NCI-H524 treated with DMSO at 0.1 percent for 48 hours (cell line): ENCODE measurements at places on chromosomes 5 and 9.

- DNase-seq = no peak
Measured at GRCh38 chr5:103973669-103974068, 411.1 kb upstream of the NUDT12 start.

GRCh38 chr9:13009871-13010270, 235.1 kb downstream of the LURAP1L start:
- no peak for DNase-seq

- no peak for DNase-seq
Measured at GRCh38 chr9:134502809-134503211, 138.8 kb upstream of the COL5A1 start.

DNA sequence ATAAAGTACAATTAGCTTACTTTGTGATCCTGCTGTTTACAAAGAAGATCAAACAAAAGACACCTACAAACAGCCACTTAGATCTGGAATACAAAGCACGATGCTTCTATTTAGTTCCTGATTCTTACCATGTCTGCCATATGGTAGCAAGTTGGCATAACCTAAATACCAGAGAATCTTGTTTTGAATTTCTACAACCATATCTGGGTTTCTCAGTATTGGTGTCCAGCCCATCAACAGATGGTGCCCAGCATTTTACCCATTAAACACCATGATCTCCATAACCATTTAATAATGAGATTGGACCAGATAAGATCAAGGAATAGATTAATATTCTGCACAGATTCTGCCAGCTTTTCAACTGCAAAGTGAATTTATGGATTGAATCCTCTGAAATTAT, 29.8 kb downstream of the SLC24A2 start:
- DNase-seq = peak; percentile 42

DNA sequence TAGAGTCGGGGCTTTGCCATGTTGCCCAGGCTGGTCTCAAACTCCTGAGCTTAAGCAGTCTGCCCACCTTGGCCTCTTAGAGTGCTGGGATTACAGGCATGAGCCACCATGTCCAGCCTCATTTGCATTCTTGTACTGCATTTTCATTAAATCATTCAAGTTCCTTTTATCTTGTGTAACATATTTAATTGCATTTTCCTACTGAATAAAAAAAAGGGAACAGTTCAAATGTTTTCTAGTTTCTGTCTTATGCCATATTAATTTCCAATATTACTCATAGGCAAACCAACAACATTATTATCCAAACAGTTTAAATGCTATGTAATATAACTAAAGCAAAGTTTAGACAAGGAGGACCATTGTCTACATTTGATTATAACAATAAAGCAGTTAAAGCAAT, 6.1 kb downstream of the SLC31A1 start:
- no peak for DNase-seq

DNA sequence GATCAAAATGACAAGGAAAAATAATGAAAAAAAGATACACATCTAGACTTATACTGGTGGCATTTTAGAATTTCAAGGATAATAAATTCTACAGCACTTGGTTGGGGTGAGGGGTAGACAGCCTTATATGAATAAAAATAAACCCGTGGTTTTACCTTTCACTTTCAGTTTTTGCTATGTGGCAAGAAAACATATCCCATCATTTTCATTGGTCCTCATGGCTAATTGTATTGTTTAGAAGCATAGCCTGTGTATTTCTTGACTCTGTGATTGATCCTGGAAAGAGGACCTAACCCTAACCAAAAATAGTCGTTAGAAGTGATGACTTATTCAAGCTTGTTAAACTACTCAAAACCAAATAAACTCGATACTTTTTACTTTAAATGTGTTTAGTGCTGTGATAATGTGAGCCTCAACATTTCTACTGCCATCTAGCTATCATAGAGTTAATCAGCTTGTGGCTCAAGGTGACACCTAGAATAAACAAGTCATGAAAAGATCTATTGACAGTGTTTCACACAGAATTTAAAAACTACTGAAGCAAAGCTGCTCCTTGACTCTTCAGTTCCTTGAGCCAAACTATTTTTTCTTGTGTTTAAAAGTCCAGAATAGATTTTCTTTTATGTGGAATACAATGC, 153.3 kb upstream of the IZUMO3 start:
- DNase-seq = no peak

DNA sequence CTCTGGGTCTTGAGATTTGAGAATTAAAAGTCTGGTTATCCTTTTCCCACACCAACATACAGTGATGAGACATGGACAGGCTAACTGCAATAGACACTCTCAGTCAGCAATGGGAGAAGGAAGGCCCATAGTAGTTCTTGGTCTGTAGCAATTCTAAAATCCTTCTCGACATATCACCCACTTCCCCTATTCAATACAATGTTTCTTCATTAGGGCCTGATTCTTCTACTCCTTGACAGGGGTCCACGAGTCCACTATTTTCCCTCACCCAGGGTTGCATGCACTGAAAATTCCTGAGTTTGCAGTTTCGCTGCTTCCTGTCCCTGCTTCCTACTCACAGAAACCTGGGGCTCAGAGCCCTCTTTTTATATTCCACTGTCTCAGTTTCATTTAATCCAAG, 402.8 kb downstream of the MAT2B start:
- no peak for DNase-seq

DNA sequence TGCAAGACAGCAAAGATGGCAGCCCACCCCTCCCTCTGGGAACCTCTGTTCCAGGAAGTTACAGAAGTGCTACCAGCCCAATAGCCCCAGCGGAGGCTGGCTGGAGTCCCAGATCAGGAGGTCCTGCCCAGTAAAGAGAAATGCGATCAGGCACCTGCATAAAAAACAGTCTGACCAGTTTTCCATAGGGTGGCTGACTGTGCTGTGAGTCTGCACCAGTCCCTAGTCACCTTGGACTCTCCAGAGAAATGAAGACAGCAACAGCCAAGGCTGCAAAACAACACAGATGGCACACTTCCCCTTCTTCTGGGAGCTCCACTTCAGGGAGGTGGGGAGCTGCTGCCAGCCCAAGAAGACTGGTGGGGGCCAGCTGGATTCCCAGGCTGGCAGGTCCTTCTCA, 265.5 kb upstream of the PCSK5 start:
- no peak for DNase-seq

- no peak for DNase-seq
Measured at GRCh38 chr5:54671681-54672080, 154.1 kb downstream of the SNX18 start.

GRCh38 chr5:69489246-69489645, 3.3 kb upstream of the OCLN start:
- no peak for DNase-seq

- DNase-seq = no peak
Measured at GRCh38 chr5:131541762-131542161, 93.3 kb downstream of the RAPGEF6 start.

DNA sequence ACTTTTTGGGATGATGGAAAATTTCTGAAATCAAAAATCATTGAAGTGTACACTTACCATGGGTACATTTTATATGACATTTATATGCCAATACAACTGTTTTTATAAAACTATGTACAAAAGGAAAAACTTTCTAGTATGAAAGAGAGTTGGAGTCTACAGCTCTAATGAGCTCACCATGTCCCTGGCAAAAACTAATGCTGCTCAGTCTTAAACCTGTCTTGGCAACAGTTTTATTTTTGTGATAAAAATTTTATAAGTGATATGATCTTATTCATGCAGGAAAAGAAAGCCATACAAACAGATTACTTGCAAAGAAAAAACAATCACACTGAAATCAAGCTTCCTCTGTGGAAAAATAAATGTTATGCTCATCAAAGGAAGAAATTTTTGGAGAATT, 78.9 kb upstream of the RASEF start:
- DNase-seq = no peak

GRCh38 chr5:72108202-72109061, 1.2 kb downstream of the MAP1B start:
- DNase-seq = no peak

GRCh38 chr5:141785711-141786110, 92.5 kb downstream of the PCDH1 start:
- DNase-seq = no peak

- no peak for DNase-seq
Measured at GRCh38 chr9:215631-216155, 1.0 kb downstream of the DOCK8 start.

- no peak for DNase-seq
Measured at GRCh38 chr9:107588393-107588792, 98.8 kb upstream of the KLF4 start.

GRCh38 chr9:132862533-132862932, 15.6 kb downstream of the AK8 start:
- DNase-seq = no peak

GRCh38 chr5:151570512-151571269, 20.4 kb downstream of the FAT2 start:
- DNase-seq = no peak

DNA sequence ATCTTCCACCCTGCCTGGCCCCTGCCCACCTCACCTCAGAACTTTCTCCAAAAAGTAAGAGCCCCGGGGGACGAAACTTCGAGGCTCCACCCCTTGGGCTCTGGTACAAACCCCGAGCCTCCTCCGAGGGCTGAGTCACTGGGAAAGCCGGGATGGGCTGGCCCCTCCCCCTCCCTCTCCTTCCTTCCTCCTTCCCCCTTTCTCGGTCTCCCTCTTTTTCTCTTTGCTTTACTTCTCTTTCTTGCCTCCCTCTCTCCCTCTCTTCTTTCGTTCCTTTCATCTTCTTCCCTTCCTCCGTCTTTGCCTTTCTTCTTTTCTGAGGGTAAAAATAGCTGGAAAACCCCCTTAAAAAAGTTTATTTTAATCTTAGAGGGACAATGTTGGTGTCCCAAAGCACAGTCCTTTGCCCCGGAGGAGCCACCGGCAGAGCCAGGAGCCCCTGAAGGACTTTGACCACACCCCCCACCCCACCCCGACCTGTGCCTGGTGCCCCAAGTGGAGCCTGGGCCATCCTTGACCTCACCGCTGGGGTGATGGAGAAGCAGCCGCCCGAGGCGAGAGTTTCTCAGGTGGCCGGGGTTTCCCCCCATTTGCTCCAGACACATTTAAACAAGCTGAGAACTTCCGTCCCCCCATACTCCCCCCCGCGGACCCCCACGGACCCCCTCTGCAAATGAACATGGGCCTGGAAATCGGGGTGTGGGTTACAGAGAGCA, 5.7 kb upstream of the NOTCH1 start:
- no peak for DNase-seq

DNA sequence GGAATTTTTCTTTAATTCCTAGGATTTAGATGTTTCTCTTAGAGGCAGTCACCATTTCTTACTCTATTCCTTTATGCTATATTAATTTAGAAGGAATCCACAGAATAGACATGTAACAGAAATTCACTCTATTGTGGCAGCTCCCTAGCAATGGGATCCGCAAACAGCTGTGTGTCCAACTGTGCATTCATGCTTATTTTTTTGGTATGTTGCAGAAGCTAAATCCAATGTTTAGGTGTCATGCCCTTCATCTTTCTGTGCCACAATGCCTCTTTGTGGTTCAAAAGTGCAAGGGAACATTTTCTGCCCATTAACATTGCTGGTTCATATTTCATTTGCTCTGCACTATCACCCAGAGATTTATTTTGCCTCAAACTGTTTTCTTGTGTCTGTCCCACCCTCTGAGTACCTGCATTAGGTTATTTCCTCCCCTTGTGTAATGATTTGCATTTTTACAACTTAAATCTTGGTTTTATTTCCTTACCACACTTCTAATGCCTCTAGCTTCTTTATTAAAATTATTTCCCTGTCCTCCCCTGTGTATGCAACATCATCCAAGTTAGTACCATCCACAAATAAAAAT, 816.5 kb downstream of the EFNA5 start:
- no peak for DNase-seq

- no peak for DNase-seq
Measured at GRCh38 chr5:135213466-135214239, 179.6 kb upstream of the PITX1 start.

GRCh38 chr9:4328723-4329122, 28.9 kb upstream of the GLIS3 start:
- DNase-seq = no peak

DNA sequence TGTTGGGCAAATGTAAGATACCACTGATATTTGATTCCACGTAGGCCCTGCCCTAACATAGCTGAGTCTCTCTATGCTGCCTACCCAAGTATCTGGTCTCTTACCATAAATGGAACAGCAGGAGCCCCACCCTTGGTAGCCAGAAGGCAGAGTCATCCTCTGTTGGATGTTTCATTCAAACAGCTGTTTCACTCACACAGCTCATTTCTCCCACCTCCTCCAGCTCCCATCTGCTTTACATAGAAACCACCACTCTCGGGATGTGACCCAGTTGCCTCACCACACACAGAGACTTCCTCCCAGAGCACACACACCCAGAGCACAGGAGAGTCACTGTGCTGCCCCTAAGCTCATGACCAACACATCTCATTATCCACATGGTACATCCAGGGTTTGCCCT, 165.3 kb downstream of the TMEM167A start:
- no peak for DNase-seq

GRCh38 chr5:1511048-1511447, 12.7 kb downstream of the LPCAT1 start:
- no peak for DNase-seq

GRCh38 chr5:31487506-31487905, 44.4 kb downstream of the DROSHA start:
- no peak for DNase-seq

GRCh38 chr5:120093178-120093577, 370.9 kb upstream of the PRR16 start:
- DNase-seq = no peak

GRCh38 chr5:143383988-143384387, 19.5 kb downstream of the NR3C1 start:
- DNase-seq = no peak

GRCh38 chr5:78886341-78887230, 98.5 kb downstream of the ARSB start:
- DNase-seq = no peak

- no peak for DNase-seq
Measured at GRCh38 chr5:172180936-172181335, 7.1 kb downstream of the STK10 start.

DNA sequence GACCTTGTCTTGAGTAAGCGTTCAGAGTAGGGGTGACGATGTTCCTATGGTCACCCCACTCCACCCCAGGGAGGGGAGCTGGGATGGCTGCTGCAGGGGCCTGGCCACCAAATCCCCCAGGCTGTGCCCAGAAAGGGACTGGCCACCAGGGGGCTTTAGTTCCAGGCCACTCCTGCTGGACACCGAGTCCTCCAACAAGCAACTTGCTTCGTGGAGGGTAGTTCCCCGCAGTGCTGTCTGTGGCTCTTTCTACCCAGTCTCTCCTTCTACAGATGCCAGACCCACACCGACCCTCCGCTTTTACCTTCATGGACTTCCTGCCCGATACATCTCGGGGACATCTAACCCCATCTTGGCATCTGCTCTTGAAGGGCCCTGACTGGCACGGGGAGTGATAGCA, 35.7 kb upstream of the GABRP start:
- DNase-seq = no peak

- DNase-seq = no peak
Measured at GRCh38 chr9:97384406-97385262, 27.3 kb upstream of the TDRD7 start.
